ENCODE measurements at places on chromosomes 4 and X.

DNA sequence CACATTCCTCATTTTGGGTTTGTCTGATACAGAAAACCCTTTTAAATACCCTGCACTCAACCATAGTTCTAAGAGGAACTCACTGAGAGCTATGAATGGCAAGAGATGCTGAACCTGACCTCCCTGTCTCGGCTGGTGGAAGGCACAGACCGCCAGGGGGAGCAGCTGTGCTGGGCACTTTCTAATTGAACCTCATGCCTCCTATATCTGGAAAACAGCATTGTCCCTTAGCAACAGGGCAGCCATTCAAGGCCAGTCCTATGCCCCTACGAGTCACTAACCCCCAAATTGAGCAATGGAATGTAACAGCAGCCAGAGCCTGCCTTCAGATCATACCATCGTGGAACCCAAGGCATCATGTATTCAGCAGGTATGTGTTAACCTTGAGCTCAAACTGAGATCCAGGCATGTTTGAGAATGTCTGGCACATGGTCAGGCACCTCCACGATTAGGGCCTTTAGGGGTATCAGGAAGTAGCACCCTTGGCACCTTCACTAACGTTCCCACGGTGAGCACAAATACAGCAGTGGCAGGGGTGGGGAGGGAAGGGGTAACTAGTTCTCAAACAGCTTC lies 5.1 kb downstream of the USP27X start:
- DNase-seq: peak; percentile 10

GRCh38 chr4:78940752-78941151 lies 1.5 kb upstream of the PAQR3 start:
- no peak for DNase-seq

DNA sequence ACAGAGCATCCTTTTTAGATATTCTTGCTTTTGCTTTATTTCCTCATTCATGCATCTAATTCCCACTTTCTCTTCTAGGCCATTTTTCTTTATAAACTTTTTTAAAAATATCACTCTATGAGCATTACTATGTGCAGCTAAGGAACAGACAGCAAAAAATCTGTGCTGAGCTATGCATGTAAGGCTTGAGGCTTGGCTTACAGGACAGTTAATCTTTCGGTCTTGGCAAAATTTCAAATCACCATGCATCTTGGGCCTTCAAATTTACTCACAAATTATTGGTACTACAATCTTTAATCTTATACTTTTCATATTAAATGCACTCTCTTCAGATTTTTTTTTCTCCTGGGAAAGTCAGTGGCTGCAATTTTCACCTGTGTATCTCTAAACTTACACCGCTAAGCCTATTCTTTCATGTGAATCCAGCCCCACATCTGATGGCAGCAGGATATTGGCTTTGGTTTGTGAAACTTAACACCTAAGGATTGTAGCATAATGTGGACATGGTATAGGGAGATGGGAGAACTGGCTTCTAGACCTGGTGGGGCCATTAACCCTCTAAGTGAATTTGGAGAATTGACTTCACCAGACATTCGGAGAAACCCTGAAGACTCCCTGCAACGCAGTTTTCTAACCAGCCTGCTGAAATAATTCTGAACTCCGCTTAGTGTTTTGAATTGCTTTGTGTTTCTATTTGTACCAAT lies 278.3 kb downstream of the SPRY1 start:
- DNase-seq: no peak

- no peak for DNase-seq
Observed at GRCh38 chrX:106928227-106928626, 8.0 kb downstream of the CLDN2 start.

DNA sequence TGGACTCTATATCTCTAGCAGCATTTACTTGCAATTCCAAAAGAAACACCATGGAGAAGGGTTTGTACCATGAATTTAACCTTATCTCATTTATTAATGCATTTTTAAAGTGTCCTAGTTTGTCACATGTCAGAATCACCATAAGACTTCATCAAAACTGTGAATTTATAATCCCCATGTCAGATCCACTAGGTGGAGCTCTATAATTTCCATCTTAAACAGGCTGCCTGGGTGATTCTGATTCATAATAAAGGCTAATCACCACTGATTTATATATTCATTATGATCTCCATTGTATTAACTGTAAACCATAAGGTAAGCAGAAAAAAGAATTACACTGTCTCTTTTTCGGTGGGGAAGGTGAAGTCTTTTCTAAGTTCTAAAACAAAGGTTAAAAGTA lies 4.0 kb downstream of the TCEAL2 start:
- DNase-seq: no peak

DNA sequence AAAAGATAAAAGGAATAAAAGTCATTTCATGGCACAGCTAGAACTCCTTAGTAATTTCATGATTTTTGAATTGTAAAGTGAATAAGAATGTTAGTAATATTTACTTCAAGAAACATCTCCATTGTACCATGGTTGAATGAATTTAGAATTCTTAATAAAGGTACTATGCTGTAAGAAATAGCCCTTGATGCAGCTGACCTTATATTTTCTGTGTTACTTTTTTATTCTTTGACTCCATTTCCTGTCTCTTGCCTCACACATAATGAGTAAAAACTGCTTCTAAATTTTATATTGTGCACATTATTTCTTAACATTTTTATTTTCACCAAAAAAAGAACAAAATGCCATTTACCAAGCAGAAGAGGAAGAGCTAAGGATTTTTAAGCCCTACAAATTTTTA lies 81.9 kb upstream of the PDHA2 start:
- DNase-seq: no peak

DNA sequence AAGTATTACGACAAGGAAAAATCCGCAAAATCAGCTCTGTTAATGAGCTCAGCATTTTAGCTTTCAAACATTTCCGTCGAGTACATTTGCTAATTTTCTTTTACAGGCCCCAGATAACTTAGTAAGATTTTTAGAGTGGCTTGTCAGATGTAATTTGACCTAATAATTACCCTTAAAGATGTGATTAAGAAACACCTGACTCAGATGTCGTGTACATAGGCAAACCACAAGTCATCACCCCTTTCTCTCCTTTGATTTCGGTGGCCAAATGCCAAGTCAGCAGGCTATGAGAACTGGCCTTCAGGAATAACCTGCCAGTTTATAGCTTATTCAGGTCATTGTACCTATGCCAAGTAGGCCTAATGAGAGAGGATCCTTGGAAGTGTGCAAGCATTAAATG lies 369.6 kb downstream of the PCDH7 start:
- DNase-seq: no peak

DNA sequence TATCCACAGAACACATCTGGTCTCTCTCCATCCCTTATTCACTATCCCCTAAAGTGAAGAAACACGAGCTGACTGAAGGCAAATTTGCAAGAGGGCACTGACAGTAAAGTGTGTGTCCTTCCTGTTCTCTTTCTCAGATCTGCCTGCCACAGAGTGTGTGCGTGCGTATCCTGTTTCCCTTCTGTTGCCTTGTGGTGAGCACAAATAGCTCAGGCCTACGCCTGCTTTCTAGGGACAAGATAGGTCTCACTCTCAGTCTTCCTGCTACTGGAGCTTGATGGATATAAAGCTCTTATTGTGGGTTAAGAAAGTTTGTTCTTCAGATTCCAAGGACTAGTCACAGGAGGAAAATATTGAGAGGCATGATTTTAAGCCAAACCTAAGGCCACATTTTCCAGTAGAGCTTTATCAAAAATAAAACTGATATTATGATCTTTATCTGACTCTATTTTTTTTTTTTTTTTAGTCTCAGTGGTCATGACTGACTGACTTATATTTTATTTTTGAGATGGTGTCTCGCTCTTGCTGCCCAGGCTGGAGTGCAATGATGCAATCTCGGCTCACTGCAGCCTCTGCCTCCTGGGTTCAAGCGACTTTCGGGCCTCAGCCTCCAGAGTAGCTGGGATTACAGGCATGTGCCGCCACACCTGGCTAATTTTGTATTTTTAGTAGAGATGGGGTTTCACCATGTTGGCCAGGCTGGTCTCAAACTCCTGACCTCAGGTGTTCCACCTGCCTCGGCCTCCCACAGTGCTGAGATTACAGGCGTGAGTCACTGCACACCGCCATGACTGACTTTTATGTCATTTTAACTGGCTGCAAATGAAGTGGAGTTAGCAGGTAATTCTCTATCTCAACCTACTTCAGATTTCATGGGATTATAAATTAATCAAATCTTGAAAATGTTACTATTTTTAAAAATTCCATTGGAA lies 140.3 kb upstream of the SH3RF1 start:
- no peak for DNase-seq

- no peak for DNase-seq
Observed at GRCh38 chr4:10960389-10960788, 275.8 kb upstream of the CLNK start.

DNA sequence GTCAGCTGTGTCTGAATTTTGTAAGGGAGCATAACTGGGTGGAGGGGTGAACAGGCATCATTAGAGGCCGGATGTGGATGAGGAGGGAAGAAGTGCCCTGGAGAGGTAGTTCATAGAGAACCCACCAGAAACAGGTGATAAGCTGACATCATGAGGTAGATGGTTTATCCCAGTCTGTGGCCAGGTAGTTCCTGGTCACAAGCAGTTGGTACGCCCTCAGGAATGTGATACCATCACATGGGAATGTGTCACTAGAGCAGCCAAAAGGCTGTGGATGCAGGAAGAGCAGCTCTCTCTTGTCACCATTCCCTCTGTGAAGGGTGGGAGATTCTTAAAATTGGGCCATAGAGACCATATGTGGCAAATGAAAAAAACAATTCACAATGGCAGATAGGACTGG lies 21.9 kb downstream of the MSN start:
- DNase-seq: no peak

- DNase-seq: no peak
Observed at GRCh38 chr4:155403886-155404285, 27.1 kb upstream of the MAP9 start.

GRCh38 chr4:17475481-17475880 lies 36.4 kb downstream of the QDPR start:
- DNase-seq: no peak

DNA sequence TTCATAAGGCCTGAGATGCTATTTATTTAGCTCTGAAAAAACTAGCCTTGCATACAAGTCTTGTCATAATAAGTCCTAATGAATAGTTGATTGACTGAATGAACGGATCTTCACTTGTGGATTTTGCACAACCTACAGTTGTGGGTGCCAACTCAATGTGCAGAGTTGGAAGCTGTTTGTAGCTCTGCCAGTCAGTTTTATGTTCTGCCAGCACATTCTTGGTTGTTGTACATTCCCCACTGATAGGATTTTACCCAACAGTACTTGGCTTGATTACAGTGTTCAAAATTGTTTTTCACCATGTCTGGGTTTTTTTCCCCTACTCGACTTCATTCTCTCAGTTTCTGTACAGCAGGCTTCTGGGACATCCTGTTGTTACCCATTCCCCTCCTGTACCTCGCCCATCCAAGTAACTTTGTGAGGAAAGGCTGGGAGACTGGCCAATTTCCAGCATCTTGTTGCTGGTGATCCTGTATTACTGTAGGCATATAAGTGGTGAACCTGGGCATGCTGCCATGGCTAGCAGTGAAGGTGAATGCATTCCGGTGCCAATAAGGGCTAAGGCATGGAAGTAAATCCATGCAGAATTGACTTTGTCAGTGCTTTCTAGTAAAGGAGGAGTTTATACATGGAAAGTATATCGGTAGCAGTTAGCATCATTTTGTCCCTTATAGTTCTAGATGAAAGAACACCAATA lies 22.8 kb downstream of the IL1RAPL1 start:
- DNase-seq: no peak

Measured in stimulated activated CD8-positive, alpha-beta memory T cell treated with anti-CD3 and anti-CD28 coated beads, Interleukin-4, amount 100 ng/mL, for 4 hours (primary cell).